ENCODE measurements at places on chromosomes 1 and 21.

DNA sequence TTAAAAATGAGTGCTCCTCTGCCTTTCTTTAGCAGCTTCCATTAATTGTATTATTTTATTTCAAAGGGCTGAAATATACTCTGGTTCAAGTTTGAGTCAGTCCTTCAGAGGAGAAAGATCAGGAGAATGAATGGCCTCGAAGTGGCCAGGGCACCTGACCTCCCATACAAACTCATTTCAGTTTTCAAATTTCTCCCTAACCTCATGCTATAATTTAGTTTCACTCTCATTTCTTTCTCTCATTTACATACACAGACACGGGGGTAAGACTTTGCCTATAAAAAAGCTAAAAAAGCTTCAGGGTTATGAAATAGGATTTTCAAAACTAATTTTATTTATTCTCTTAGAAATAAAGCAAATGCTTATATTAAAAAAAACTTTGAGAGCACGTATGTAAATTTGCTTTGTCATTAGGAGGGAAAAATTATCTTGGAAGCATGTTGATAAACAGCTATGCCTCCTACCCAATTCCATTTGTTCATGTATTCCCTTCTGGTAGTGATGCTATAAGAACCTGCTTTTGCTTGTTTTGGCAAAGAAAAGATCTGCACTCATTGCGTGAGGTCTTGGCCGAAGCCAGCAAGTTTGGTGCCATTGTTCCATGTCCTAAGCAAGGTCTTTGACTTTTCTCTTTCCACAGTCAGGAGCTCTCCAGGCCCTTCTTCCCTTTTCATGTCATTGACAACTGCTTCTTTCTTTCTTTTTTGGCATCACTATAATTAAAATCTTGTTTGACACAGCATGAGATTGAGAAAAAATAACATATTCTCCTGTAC is 80.4 kb upstream of the LRRC53 start:
- DNase-seq, result no peak

- peak; percentile 94 for DNase-seq
Measured at GRCh38 chr1:163844459-163844858, 522.7 kb downstream of the NUF2 start.

GRCh38 chr1:47262787-47263413 is 30.9 kb upstream of the TAL1 start:
- peak; percentile 41 for DNase-seq

DNA sequence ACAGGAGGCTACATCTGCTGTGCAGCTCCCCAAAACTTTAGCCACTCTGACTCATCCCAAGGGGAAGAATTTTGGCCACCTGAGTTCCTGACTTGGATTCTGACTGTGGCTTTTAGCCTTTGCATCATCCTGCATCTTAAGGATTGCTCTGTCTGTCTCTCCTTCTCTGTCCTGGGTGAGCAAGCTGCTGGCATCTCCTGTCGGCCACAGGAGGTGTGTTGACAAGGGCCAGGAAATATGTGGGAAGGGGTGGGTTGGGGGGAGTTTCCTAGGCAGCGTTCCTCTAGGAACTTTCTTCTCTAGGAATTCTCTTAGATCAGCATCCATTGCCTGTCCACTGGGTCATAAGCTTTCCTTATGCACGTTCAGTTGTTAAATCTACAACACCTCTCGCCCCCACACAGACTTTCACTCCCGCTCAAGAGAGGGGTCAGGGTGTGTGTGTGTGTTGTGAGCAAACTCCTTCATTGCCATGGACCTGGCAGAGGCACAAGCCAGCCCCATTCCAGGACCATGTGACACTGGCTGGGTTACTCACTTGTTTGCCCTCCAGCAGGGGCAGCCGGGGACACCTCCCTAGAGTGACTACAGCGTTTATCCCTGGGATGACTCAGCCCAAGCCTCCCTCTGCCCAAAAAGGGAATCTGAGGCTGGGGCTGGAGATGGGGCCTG is 145.0 kb upstream of the DUSP10 start:
- DNase-seq, result peak; percentile 93

DNA sequence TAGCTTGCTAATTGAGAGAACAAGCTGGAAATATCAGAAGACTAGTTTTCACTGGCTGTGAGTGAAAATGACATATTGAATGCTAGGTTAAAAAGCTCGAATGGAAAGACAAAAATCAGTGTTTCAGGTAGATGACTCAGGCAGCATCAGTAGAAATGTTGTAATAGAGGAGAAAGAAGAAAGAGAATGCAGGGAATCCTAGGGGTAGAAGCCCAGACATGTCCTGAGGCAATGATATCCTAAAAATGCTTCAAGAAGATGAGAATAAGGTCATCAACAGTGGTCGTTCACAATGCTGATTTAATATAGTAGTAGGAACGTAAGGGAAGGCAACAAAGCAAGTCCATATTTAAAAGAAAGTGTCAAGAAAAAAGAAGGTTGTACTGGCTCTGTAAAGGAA is 96.7 kb upstream of the HP1BP3 start:
- peak; percentile 12 for DNase-seq

GRCh38 chr1:54460351-54460750 is 54.2 kb upstream of the SSBP3 start:
- no peak for DNase-seq

- no peak for DNase-seq
Measured at GRCh38 chr1:241229216-241229615, 127.8 kb downstream of the RGS7 start.

DNA sequence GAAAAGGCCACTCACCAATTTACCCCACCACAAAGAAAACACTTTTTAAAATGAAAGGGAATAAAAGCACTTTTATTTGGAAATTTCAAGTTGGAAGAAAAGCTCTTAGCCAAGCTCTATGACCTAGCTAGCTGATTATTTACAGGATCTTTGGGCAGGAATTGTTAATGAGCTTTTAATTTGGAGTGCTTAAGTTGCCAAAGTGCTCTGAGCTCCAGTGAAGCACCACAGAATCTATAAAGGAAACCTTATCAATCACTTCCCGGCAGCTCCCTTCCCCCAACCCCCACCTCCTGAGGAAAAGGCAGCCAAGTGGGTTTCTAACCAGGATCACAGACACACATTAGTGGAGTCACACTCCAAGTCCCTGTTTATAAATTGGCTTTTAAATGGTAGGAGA is 1.5 kb downstream of the ERI3 start:
- DNase-seq, result no peak

- DNase-seq, result no peak
Measured at GRCh38 chr1:94105957-94106529, 14.9 kb downstream of the ABCA4 start.

GRCh38 chr1:89587729-89588161 is 45.2 kb upstream of the LRRC8C start:
- DNase-seq, result no peak

DNA sequence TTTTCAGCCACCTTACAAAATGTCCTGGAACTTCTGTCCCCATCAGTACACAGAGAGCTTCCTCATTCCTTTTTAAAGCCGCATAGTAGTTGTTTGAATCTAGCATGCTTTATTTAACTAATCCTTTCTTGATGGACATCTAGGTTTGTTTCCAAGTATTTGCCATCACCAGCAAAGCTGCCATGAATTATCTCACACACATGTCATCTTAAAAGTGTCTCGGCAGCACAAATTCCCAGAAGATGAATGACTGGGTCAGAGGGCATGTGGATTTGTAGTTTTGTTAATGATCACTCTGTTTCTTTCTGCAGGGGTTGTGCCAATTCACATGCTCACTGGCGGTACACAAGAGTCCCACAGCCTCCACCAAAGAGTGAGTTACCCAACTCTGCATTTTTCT is 68.3 kb downstream of the CLIC6 start:
- DNase-seq, result no peak

- DNase-seq, result no peak
Measured at GRCh38 chr1:73781251-73781650, 416.7 kb downstream of the LRRIQ3 start.

- DNase-seq, result no peak
Measured at GRCh38 chr1:221503268-221503667, 238.6 kb downstream of the DUSP10 start.

DNA sequence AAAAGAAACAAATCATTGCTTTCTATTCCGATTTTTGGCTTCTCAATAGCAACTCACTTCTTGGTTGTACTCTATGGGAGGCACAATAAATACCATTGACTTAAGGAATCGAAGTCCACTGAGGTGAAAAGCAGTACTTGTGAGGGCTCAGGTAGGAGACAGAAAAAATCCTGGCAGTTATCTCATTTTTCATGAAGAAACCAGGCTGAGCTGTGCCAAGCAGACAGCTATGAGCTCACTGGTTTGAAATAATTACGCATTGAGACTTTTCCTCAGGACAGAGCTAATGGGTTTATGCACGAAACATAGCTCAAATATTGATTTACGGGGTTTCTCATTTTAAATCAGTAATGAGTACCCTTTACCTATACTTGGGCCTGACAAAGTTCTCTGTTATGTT is 18.5 kb downstream of the COLGALT2 start:
- DNase-seq, result no peak

GRCh38 chr1:20787840-20788795 is 1.0 kb upstream of the HP1BP3 start:
- peak; percentile 44 for DNase-seq

DNA sequence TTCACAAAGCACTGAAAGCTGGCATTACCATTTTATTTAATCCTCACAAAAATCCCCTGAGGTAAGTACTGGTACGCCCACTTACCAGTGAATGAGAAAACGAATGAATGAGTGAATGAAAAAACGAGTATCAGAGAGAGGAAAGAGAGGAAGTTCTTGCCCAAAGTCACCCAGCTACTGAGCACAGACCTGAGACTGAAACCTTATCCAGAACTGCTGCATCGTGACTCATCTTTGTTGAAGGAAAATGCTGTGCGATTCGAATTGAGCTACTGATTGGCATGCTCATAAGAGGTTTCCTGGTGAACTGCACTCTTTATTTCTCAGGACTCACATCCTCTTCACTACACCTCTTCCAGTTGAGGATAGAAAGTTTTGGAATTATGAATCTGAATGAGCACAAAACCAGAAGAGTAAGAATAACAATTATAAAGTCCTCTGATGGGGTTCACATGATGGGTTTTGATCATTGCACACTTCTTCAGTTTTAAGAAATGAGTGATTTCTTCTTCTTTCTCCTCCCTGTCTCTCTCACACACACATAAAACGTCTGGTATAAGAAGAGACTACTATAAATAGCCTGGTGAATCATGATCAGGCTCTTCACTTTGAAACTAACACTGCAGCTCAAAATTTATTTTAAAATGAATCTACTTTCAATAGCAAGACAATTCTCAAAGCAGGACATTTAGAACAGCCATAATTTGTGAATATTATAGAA is 32.1 kb downstream of the IL12RB2 start:
- peak; percentile 68 for DNase-seq

GRCh38 chr1:197320991-197321531 is 53.0 kb downstream of the CRB1 start:
- DNase-seq, result peak; percentile 51

Measured in HFFc6 (cell line).